ENCODE measurements at places on chromosomes 7 and 10.

- DNase-seq = no peak
Observed at GRCh38 chr10:123766761-123767160, 100.6 kb downstream of the GPR26 start.

DNA sequence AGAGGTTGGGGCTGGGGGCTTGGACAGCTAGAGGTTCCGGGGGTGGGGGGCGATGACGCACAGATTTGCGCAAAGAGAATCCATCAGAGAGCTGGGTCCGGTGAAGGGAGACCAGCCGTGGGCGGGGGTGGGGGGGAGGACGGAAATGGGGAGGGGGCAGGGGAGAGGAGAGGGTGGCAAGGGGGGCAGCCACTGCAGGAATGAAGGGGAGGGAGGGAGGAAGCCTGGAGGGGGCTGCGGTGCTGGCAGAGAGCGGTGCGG, 1.2 kb upstream of the VGF start:
- no peak for DNase-seq

- DNase-seq = no peak
Observed at GRCh38 chr10:49081547-49082275, 33.6 kb downstream of the VSTM4 start.

DNA sequence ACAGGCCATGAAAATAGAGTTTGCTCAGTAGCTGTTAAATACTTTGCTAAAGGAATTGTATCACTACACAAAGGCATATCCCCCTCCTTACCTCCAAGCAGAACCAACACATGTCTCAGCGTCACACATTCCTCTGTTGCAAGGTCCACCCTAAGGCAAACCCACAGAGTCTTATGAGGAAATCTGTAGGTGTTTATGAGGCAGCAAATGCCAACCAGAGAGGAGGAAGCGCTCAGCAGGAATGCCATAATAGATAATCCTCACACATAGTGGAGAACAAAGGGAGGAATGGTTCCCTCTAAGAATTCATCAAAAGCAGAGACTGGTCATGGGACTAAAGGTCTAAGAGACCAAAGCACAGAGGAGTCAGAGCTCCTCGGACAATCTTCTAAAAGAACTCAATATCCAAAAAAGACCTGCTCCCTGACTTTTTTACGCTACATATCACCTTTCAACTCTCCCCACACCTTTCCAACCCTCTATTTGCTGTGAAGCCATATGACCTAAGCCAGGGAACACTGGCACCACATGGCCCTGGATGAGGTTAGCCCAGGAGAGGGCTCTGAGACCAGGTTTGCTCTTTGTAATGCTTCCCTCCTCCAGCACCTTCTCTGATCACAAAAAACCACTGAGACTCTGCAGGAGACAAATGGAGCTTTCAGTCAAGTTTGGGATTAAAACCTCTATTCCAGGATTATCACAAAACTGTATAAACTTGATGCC, 7.3 kb downstream of the SLC25A13 start:
- no peak for DNase-seq

Measured in GM19239 (cell line).